ENCODE measurements at places on chromosomes 13 and 19.

DNA sequence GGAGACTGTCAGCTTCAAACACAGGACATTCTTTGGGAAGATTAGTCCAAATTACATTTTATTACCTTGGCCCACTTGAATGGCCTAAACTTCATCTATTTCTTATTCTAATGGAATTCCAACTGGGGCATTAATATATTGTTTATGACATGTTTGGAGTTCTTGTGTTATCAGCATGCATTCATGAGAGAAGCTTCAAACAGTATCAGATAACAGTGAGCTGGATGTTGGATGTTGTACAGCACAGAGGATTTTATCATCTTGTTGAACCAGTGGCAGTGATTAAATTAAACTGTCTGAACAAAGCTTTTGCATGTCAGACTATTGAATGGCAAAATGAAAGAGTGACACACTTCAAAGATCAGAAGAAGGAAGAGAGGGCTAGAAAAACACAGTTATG is 50.0 kb downstream of the MZT1 start:
- no peak for DNase-seq

- DNase-seq: no peak
Measured at GRCh38 chr13:102667911-102668310, 26.9 kb downstream of the METTL21C start.

DNA sequence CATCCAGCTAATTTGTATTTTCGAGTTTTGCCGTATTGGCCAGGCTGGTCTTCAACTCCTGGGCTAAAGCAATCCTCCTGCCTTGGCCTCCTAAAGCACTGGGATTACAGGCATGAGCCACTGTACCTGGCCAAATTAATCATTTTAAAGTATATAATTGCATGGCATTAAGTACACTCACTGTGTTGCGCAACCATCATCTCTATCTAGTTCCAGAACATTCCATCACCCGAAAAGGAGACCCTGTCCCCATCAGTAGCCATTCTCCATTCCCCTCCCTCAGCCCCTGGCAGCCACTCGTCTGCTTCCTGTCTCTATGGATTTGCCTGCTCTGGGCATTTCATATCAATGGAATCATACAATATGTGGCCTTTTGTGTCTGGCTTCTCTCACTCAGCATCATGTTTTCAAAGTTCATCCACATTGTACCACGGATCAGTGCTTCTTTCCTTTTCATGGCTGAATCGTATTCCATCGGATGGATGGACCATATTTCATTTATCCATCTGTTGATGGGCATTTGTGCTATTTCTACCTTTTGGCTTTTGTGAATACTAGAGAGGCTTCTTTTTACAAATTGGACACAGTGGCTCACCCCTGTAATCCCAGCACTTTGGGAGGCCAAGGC is 13.1 kb downstream of the PGPEP1 start:
- no peak for DNase-seq

DNA sequence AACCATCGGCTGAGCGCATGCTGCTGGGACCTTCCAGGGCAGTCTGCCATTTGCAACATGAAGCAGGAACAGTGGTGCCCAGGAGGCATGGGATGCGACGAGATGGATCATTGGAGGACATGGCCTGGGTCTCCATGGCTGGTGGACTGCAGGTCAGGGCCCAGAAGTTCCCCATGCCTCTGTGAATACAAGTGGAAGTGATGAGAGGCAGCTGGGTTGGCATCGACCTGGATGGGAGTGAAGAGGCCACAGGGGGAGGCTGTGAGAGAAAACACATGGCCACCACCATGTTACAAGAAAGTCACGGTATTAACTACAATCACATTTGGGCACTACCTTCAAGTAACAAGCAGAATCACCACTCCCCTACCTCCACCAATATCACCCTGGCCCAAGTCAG is 262.0 kb downstream of the FOXO1 start:
- DNase-seq: no peak

DNA sequence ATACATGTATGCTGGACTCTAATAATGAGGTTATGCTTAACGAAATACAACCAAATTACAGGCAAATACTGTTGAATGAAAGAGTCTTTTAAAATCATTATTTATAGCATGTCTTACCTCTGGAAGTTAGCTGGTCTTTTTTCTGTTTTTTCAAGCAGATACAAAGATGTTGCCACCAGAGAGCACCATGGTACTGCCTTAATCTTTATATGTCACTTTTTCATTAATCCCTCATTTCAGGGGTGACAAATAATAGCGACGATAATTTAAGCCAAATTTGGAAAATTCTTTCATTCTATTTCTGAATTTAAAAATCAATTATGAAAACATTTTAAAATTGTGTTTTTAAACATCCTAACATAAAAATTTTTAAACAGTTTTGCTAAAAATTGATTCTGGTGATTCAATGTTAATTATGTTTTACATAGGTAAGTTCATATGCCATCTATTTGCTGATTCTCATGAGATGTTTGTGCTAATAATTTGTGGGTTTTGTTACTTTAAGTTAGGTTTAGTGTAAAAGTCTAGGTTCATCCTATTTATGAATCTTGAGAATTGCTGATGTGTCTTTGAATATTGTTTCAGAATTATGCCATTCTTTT is 379.3 kb upstream of the SGCG start:
- no peak for DNase-seq

DNA sequence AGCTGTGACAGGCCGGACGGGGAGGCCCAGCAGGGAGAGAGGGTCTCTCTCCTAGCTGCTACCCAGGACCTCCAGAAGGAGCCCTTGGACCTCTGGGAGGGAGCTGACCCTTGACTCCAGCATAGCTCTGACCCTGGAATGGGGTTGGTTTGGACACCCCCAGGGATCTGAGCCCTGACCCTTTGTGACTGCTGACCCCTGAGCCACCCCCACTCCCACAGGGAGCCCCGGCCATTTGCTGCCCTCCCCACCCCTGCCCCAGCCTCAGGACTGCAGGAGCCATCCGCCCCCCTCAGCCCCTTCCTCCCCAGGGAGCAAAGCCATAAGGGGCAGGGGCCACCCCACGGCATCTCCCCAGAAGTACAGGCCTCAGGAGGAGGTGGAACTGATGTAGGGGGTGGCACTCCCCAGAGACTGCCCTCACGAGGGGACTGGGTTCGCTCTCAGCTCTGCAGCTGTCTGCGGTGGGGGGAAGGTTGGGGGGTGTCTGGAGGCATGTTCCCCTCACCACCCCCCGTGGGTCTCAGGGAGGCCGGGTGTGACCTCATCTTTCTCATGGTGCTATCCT is 7.0 kb downstream of the COX6B2 start:
- no peak for DNase-seq

DNA sequence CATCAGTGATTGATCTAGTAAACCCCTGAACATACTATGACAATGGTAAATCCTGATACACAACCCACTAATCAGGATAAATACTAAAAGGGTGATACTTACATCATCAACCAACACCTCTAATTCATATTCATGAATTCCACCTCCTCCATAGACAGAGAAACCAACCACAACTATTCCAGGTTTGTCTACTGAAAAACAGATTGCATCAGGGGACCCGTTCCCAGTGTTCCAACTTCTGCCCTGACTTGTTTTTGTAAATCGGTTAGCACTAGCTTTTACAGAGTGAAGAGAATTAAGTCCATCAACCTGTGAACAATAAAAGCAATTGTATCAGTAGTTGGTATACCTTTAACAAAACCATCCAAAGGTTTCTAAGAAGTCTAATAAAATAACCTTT is 149.2 kb downstream of the MYCBP2 start:
- no peak for DNase-seq

DNA sequence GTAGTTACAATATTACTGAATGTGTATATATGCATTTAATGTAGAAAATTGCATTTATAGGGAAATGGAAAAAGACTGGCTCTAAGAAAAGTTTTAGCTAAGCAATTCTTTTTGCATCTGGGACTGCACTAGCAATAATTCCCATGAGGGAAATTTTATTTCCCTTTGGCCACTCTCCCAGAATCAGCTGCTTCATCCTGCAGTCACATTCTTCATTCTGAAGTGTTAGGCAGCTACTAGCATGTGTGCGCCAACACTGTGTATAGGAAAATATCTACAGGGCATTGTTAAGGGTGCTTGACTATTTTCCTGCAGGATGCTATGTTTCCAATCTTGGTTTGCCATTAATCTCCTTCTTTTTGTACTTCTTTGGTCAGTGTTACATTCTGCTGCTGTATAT is 312.8 kb upstream of the PCDH20 start:
- DNase-seq: no peak

GRCh38 chr19:23905771-23906170 is 8.9 kb upstream of the ZNF726 start:
- DNase-seq: no peak

- DNase-seq: no peak
Measured at GRCh38 chr19:52170863-52171320, 529 bp downstream of the ZNF836 start.

GRCh38 chr19:30563691-30564090 is 191.5 kb downstream of the ZNF536 start:
- no peak for DNase-seq

GRCh38 chr13:20354722-20355121 is 122.6 kb upstream of the GJB6 start:
- no peak for DNase-seq

GRCh38 chr19:677201-677600 is 1.0 kb downstream of the FSTL3 start:
- no peak for DNase-seq

DNA sequence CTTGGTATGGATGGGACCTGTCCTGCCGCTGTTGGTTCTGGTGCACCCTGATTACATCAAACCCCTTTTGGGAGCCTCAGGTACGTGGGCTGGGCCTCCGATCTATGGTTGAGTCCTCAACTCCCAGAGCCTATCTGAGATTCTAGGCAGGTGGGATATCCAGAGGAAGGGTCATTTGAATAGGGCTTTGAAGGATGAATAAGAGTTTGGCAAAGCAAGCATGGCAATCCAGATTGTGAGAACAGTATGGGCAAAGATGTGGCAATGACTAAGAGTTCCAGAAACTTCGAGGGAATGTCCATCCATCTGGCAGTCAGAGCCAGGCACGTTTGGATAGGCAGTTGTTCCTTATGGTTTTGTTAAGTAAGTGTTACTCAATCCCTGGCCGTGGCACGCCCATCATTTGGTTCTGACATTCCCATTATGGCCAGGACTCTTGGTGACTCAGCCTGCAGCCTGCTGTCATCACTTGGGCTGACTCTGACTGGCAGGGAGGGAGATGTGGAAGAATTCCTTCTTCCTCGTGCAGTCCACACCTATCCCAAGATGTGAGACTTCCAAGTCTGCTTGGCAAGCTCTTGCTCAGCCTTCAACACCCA is 21.5 kb downstream of the CYP4F22 start:
- no peak for DNase-seq

DNA sequence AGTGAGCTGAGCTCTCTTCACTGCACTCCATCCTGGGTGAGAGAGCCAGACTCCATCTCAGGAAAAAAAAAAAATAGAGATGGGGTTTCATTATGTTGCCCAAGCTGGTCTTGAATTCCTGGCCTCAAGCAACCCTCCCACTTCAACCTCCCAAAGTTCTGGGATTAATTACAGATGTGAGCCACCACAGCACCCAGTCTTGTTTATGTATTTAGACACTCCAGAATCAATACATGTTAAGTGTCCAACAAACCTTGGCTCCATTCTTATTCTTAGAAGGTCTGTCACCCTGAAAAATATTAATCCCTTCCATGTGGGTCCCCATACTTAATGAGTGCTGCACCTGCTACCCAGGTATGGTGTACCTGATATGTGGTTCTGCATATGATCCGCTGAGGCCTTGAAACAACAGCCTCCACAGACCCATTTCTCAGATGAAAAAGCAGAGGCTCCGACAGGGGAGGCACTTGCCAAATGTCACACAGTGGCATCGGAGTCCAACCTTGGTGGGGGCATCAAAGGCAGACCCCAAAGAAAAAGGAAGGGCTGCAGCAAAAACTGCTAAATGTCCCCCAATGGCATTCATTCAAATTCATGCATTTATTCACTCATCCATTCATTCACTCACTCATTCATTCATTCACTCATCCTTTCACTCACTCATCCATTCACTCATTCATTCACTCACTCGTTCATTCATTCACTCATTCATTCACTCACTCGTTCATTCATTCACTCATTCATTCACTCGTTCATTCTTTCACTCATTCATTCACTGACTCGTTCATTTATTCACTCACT is 16.7 kb downstream of the TICAM1 start:
- DNase-seq: no peak

DNA sequence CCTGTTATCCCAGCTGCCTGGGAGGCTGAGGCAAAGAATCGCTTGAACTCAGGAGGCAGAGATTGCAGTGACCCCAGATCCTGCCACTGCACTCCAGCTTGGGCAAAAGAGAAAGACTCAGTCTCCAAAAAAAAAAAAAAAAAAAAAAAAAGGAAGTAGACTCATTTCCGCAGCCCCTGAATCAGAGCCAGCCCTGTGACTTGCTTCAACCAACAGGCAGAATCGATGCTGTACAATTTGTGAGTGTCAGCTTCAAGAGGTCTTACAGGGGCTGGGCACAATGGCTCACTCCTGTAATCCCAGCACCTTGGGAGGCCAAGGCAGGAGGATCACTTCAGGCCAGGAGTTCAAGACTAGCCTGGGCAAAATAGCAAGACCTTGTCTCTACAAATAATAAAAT is 12.8 kb downstream of the ANKRD27 start:
- DNase-seq: no peak

DNA sequence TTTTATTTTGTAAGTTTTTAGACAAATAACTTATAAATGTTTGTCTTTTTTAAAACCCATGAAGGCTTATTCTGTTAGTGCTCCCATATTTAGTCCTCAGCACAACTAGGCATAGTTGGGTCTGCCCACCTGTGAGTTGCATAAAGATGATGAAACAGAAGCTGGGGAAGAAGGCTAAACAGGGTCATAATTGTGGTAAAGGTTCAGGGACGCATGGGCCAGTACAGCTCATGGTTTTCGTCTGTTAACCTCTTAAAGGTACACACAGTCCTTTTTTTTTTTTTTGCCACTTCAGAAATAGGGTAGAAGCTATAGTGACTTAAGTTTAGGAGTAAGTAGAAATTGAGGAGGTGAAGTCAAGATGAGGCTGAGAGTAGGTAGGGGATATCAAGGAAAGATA is 58.3 kb downstream of the TM9SF2 start:
- DNase-seq: no peak

GRCh38 chr19:45160870-45161737 is at the start of gene NKPD1:
NKPD1 (minus strand) TSS chr19:45160982; CDS start chr19:45160150, 832 bp downstream.
- DNase-seq: no peak

DNA sequence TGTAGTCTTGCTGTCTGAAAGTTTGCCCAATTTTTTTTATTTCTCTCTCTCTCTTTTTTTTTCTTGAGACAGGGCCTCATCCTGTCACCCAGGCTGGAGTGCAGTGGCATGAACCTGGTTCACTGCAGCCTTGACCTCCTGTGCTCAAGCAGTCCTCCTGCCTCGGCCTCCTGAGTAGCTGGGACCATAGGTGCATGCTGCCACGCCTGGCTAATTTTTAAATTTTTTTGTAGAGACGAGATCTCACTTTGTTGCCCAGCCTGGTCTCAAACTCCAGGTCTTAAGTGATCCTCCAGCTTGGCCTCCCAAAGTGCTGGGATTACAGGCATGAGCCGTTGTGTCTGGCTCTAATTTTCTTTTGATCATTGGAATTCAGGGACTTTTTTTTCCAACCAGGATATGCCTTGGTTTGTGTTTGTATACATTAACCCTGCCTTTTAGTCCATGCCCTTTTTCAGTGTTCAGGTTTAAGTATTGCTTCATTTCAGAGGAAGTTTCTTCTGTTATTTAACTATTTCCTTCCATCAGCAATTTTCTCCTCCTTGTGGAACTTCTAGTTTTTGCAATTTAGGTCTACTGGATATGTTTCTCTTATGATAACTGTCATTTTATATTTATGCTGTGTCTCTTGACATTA is 201.4 kb downstream of the PCCA start:
- no peak for DNase-seq
